ENCODE measurements at places on chromosomes 7 and 10. TPM values are rescaled to one million over a fixed set of nuclear protein-coding genes. Genes with fewer than 3 reads are reported as not detected.

DNA sequence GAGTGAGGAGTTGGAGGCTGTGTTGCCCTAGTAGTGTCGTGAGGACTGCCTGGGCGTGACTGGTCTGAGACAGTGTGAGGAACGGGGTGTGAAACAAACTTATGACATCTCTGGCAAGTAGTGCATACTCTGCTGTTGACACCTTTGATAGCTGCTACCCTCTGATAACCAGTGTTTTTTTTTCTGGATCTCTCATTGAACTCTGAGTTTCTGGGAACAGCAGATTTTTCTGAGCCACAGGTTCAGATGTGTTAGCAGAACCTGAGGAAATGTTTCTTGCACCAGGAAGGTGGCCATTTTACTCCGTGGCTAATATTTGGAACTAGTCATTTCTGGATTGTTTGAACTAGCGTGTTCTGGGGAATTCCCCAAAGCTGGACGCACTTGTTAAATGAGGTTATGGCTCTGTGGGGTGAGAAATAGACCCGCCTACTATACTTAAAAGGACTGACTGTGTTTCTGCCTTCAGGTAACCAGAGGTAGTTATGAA lies 52.9 kb downstream of the AUTS2 start:
- DNase-seq, result no peak

Gene PLAC9
- not detected for total RNA-seq

DNA sequence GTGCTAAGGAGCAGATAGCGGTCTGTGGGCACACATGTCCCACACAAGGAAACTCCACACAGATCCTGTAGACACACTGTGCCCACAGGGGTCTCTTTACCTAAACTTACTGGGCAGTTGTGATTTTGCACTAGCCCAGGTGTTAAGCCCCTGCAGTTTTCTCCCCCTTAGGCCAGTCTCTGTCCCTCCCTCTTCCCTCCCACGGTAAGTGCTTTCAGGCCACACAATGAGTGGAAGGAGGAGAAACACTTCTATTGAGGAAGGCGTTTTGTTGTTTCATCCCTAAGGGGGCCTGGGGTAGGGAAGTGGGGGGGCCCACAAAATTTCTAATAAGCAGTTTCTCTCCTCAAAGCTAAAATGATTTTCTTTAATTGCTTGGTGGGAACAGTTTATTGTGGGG lies 51.4 kb downstream of the FBXW4 start:
- no peak for DNase-seq

- DNase-seq, result no peak
These were observed 324.4 kb downstream of the GRID1 start for GRCh38 chr10:86042161-86042560.

GRCh38 chr7:80521809-80522208 lies 9.9 kb upstream of the GNAT3 start:
- DNase-seq, result no peak

Gene DNAJC12
- total RNA-seq, result 1.1 TPM

Gene UPK3B
- 6.0 TPM for total RNA-seq

Gene TET1
- 1.2 TPM for total RNA-seq
